ENCODE measurements at places on chromosomes 4 and X.

GRCh38 chrX:33840176-33840575, 291.9 kb downstream of the FAM47A start:
- no peak for DNase-seq

DNA sequence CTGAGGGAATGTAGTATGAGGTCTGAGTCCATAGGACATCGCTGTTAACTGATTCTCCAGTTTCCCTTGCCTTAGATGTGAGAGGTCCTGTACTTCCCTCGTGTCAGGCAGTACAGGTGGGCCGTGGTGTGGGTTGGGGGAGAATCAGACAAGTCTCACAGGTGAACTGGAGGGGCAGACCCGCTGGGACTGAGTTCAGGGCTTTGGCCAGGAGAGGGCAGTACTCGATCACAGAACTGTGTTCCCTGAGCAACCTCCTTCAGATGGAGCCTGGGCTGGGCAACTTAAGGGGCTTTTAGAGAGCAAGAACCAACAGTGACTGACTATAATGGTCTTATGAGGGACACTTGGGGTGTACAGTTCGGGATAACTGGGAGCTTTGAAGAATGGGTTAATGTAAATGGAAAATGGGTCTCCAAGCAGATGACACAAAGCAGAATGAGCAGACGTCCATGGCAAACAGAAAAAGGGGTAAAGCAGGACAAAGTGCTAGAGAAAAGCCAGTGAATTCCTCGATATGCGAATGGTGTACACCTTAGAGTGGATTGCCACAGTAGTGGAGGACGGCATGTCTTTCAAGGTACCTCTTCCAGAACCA, 83.6 kb downstream of the CCNG2 start:
- DNase-seq, result peak; percentile 41

GRCh38 chr4:74873545-74874301, 59.2 kb upstream of the PARM1 start:
- no peak for DNase-seq

- DNase-seq, result no peak
Observed at GRCh38 chrX:149531599-149531998, 9.2 kb upstream of the EOLA1 start.

GRCh38 chr4:18250564-18250963, 229.0 kb upstream of the LCORL start:
- DNase-seq, result no peak
